ENCODE measurements at places on chromosomes 3 and 15.

- DNase-seq: no peak
These were observed 39.9 kb downstream of the TPRA1 start for GRCh38 chr3:127550468-127551157.

- DNase-seq: no peak
These were observed 84.5 kb downstream of the MEGF11 start for GRCh38 chr15:66169023-66169422.

GRCh38 chr15:78216276-78217104 lies 17.9 kb downstream of the ACSBG1 start:
- DNase-seq: no peak

DNA sequence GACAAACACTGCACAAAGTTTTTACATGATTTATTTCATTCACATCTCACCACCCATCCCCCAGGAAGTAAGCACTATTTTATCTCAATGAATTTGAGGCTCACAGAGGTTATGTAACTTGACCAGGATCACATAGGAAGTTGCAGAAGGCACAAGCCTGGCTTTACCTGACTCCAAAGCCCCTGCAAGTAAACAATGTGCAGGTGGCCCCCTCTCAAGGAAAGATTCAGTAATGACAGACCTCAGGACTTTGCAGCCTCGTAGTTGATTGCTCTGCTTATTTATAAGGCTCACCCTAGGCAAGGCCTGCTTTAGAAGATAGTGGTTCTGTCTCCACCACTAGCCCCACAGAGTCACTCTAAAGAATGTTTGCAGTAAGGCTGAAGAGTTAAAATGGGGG lies 79.8 kb upstream of the MDFIC2 start:
- no peak for DNase-seq

GRCh38 chr3:13693441-13693840 lies 144.5 kb downstream of the FBLN2 start:
- no peak for DNase-seq

DNA sequence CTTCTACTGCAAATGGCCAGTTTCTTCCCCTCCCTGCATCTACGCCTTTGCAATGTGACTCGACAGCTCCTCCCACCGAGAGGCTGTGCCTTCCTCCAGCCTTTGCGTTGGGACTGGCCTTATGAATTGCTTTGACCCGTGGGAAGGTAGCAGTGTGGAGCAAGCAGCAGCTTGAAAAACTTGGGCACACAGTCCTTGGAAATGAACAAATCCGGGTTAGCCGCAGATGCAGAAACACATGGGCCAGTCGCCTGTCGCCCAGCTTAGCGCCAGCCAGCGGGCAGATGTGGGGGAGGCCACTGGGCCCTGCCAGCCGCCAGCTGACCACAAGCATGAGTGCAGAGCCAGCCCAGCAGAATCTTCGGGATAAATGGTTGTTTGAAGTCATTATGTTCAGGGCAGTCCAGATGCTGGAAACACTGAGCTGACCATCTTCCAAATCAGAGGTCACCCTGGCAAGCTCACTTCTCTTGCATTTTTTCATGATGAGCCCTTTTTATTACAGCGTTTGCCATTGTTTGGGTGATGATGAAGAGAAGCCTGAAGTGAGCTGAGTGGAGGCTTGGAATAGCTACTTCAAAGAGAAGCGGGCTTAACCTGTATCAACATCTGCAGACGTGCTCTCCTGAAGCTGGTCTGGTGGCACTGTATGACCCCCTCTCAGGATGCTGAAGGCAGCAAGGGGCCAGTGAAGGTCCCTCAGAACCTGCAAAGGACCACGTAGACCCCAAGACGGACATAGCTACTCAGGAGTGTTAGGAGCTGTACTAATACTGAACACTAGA lies 9.8 kb downstream of the SELENOS start:
- no peak for DNase-seq

- DNase-seq: no peak
These were observed 117.0 kb upstream of the TSPAN3 start for GRCh38 chr15:77187751-77188464.

GRCh38 chr3:16871915-16872842 lies 12.6 kb upstream of the PLCL2 start:
- no peak for DNase-seq

- no peak for DNase-seq
These were observed 19.2 kb upstream of the MAP6D1 start for GRCh38 chr3:183844606-183845005.

DNA sequence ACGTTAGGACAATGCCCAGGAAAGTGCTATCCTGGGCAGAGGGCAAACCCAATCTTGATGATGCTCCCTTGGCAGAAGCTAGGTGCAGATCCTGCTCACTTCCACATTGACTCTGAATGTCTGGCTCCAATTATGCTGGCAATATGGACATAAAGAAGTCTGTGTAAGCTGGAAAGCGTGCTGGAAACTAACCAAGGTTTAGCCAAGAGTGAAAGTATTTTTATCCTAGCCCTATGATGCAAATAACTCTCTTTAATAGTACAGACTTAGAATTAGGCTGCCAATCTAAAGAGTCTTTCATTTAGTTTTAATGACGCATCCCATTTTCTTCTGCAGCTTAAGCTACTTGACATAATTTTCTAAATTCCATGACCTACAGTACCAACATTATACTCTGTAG lies 571.8 kb downstream of the TUSC7 start:
- DNase-seq: no peak

DNA sequence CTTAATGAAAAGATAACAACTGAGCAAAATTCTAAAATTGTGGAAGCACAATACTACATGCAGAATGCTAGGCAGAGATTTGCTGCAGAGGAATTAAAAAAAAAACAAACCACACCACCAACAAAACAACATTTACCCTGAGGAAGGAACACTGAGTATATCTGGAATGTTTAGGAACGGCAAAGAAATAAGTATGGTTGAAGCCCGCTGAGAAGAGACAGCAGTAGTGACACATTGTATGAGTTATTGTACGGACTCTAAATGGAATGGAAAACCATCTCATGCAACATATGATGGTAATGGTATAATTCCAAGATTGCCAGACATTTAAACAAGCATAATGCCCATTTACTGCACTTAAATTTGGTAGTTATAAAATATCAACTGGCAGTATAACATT lies 568.2 kb upstream of the CCDC54 start:
- DNase-seq: no peak

DNA sequence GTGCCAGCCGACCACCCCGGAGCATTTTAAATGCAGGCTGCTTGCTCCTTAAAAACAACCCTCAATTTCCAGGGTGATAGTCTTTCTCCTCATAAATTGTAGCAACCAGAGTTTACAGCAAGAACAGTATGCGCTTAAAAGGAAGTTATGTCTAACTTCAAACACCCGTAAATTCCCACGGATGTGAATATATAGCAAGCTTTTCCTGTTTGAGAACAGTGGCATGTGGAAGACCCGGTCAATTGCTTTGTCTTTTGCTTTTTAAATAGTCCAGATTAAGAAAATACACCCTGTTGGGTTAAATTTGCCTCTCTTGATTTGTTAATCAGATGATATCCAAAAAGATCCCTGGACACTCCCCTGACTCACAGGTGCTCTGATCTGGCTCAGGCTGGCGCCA lies 20.8 kb downstream of the MRPS25 start:
- no peak for DNase-seq

- DNase-seq: no peak
These were observed 1034.6 kb downstream of the DIPK2A start for GRCh38 chr3:145006271-145006670.

GRCh38 chr3:188602111-188602510 lies 448.2 kb downstream of the LPP start:
- DNase-seq: no peak

GRCh38 chr3:181824961-181825360 lies 113.2 kb downstream of the SOX2 start:
- no peak for DNase-seq

DNA sequence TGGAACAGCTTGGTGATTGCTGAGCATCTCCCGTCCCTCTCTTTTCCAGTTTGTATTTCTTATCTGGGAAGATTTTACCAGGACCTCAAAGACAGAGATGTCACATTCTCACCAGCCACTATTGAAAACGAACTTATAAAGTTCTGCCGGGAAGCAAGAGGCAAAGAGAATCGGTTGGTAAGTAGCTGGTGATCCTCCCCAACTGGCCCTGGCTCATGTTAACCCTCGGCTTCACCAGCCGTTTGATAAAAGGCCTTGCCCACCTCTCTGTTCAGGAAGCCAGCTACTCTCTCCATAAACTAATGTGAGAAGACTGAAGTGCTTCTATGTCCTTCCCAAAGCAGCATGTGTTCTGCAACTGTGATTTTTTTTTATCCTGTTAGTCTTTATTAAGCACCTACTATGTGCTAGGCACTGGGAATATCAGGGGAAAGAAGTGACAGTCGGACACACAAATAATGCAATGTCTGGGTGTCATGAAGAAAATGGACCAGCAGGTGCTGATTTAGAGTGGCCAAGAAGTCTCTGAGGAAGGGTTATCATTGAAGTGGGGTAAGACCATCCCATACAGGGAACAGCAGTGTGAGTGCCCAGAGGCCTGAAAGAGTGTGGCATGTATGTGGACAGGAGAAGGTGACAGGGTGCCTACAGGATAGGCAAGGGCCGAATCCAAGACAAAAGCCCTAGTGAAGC lies 1.2 kb downstream of the MANF start:
- no peak for DNase-seq

GRCh38 chr15:54481819-54482218 lies 503.6 kb downstream of the UNC13C start:
- no peak for DNase-seq

DNA sequence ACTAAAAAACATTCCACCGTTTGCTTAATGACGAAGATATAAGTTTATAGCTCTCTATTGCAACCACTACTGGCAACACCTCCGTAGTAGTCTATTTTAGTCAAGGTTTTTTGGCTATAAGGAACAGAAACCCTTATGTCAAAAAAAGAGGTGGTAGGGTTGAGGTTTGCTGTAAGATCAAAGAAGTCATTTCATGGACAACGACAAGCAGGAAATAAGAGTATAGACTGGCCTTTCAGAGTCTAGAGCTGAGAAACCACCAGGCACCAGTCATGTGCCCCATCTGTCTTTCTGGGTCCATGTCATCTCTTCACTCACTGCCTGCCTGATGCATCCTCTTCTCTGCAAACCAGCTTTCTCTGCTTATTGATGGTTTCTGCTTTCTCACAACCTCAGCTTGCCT lies 42.7 kb downstream of the THBS1 start:
- no peak for DNase-seq

DNA sequence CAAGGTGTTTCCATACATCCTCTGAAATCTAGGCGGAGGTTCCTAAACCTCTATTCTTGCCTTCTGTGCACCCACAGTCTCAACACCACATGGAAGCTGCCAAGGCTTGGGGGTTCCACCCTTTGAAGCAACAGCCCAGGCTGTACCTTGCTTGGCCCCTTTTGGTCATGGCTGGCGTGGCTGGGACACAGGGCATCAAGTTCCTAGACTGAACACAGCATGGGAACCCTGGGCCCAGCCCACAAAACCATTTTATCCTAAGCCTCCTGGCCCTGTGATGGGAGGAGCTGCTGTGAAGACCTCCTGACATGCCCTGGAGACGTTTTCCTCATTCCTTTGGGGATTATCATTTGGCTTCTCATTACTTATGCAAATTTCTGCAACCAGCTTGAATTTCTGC lies 739.0 kb upstream of the NECTIN3 start:
- no peak for DNase-seq

DNA sequence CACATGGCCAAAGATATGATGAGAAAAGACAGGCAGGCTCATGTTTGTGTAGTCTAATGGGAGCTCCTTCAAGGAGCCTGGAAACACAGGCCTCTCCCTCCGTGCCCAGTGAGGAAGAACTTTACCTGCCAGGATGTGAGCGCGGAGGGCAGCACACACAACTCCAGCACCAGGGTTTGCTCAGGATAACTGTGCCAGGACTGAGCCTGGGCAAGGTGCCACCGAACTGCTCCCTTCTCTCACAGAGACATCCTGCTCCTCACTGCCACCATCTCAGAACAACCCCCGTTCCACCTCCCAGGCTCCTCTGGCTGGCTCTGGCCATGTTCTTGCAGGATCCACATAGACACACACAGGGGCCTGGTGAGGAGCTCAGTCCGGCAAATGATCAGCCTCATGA lies 87.4 kb downstream of the NUP210 start:
- DNase-seq: no peak

GRCh38 chr3:34783876-34784275 lies 855.4 kb upstream of the ARPP21 start:
- no peak for DNase-seq

DNA sequence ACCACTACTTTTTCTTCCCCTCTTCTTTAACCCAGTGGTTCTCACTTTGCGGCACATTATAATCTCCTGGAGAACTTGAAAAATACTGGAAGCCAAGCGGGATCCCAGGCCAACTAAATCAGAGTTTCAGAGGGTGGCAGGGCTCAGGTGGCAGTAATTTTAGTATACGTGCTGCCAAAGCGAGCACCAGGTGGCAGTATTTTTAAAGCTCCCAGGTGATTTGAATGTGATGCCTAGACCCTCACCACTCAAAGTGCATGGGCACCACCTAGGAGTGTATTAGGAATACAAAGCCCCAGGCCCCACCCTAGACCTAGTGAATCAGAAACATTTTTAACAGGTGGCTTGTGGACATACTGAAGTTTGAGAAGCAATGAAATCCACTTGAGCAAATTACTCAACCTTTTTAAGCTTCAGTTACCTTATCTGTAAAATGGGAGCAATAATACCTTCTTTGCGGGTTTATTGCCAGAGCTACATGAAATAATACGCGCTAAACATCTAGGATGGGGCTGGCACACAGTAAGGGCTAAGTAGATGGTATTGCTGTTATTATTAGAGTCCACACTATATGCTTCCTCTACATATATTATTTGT lies 8.3 kb downstream of the B3GALNT1 start:
- DNase-seq: peak; percentile 71

DNA sequence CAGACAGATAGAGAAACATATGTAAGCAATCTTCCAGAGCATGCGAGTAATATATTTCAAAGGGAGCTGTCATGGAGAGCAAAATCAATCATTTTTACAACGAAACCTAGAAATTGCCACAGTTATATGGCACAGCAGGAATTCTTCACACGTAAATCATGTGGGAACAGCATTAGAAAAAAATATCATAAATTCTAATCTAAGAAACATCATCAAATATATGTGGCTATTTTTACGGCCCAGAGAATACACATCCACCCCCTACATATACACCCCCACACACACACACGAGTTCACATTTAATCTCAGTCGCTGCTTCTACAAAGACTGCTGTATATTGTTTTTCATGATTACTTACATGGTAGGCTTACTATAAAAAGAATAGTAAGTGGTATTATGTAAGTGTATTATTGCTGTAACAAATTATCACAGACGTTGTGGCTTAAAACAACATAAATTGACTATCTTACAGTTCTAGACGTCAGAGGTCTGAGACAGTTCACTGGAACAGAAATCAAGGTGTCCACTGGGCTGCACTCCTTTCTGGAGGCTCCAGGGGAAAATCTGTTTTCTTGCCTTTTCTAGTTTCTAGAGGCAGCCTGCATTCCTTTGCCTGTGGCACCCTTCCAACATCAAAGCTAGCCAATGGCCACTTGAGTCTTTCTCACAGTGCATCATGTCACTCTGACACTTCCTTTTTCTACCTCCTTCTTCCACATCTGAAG lies 363.3 kb downstream of the ULK4 start:
- DNase-seq: no peak

Measured in COR-L47 (cell line).